ENCODE measurements at places on chromosomes 5 and 9.

DNA sequence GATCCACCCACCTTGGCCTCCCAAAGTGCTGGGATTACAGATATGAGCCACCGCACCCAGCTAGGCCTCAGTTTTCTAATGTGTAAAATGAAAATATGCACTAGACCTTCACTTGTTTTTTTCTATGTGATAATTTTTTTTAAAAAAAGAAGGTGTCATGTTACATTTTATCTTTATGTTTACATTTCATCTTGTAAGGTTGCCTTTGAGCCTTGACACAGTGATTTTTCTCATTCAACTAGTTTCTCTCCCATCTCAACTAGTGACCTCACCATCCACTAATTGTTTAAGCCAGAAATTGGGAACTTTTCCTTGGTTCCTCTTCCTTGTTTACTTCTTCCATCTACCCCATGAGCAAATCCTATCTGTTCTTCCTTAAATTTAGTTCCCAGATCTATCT lies 21.5 kb downstream of the TMC1 start:
- DNase-seq = no peak

DNA sequence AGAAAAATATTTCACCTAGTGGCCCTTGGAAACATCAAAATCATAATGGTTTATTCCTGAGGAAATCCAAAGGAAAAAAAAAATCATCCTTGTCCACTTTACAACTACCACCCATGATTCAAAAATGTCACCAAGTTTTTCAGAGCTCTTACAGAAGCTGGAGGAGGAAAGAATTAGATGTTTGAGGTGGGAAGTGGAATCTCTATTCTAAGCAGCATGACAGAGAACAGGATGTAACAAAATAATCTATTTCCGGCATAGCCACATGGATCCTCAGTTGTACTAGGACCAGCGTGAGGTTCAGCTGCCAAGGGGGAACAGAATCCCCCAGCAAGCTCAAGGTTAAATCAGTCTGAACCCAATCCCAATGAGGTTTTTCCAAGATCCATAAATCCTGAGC lies 40.2 kb downstream of the FBXW11 start:
- no peak for DNase-seq

DNA sequence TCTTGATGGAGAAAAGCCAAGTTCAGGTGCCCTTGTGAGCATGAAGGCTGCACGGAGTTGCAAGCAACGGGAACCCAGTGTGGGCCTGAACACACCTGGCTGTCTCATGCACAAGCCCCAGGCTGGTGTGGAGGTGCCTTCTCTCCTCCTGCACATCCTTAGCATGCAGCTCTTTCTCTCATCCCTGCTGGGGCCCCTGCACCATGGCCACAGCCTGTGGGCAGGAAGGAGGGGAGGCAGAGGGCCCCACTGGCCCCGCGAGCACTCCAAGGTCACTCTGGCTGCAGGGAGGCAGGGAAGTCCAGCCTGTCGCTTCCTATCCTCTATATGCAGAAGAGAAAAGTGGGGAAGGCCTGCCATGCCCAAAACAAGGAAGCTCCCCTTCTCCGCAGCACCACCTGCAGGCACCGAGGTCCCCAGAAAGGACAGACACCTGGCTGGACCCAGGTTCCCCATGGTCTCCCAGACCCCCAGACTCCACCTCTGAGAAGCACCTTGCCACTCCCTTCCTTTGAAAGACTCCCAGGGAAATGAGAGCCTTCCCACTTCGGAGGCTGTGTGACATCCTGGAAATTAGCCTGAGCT lies 18.6 kb downstream of the STKLD1 start:
- DNase-seq = no peak

- no peak for DNase-seq
These were observed 39.6 kb downstream of the TRPM6 start for GRCh38 chr9:74848153-74848525.

DNA sequence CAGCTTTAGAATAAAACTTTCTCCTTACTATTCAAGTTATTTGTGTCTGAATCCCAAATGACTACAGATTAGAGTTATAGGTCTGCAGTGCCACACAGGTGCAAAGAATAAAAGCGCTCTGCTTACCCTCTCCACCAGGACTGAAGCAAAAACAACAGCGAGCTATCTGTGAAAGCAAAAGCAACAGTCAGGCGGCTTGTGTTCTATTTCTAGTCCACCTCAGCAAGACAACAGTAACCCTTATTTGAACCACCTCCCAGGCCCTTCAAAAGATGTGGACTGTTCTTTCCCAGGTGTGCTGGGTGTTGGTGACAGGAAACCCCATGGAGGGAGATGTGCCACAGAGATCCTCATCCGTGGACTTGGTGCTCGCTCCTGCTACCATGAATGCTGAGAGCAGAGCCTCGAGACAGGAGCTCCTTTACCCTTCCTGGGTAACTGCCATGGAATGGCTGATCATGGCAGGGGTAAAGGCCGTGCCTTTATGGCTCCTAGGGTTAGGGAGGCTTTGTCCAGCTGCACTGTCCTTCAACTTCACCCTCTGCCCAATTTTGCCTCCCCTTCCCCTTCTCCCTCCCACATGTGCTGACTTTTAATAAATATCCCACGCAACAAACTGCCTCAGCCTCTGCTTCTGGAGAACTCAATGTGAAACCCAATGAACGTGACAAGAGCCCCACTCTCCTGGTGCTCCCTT lies 108.6 kb downstream of the SERINC5 start:
- no peak for DNase-seq
